ENCODE measurements at places on chromosomes 5 and 9.

DNA sequence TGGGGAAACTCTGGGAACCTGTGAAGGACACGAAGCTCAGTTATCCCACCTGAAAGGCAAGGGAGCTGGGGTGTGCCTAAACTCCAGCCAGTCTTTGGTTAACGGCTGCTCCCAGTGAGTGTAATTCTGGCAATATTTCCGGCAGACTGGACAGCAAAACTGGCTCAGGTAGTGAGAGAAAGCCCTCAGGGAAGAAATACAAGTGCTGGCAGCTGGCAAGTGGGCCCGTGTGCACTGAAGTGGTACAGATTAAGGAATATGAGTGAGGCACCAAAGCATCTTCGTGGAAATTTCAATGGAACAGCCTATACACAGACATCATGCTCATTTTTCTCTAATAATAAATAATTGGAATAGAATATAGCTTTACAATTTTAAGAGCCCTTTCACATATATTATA, 56.2 kb downstream of the ABHD17B start:
- no peak for DNase-seq

- DNase-seq, result no peak
Measured at GRCh38 chr5:16057277-16057676, 122.3 kb downstream of the MARCHF11 start.

GRCh38 chr5:19564036-19564435, 424.0 kb downstream of the CDH18 start:
- DNase-seq, result no peak

- DNase-seq, result no peak
Measured at GRCh38 chr9:38333047-38333446, 59.5 kb upstream of the ALDH1B1 start.

GRCh38 chr9:93466416-93467061, 13.2 kb upstream of the FAM120AOS start:
- no peak for DNase-seq

DNA sequence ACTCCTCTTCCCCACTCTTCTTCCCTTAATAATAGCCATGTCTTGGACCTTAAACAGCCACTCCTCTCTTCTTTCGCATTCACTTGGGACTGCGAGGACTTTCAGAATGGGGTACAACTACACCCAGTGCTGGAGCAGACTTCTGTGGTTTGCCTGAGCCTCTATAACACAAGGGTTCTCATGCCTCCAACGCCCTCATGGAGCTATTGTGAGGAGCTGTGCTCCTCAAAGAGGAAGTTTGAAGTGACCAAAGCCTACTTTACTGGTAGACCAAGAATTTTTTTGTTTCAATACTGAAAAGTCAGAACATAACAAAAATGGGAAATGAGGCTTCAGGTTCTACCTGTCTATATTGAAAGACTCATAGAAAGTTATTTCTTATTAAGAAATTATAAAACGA, 316.4 kb downstream of the PIK3R1 start:
- no peak for DNase-seq

DNA sequence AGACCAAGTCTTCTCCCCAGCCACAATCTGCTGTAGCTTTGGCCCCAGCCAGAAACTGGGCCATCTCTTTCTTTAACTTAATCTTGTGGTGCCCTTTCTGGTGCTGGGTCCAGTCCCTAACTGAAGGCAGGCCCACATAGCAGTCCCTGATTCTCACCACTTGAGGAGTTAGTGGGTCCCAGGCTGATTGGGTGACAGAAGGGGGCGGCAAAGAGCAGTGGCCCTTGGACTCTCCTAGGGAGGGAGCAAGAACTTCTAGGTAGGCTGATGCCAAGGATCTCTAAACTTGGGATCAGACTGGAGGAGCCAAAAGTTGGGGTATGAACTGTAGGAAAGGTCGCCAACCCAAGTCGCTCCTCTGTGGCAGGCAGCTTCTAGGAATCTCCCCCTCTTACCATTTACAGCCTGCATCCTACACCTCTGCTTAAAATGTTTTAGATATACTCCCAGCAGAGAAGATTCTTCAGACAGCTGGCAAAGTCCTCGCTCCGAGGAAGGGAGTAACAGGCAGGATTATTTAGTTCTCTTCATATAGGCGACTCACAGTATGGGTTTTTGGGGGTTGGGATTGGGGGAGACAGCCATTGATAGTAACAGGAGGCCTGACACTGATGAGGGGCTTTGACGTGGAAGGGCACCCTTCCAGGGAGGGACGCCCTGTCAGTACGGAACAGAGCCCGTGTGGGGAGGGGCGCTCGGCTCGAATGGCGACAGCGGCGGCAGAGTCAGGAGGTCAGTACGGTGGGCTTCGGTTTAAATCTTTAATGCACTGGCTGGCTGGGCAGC, 2.0 kb upstream of the CCL27 start:
- DNase-seq, result no peak

- no peak for DNase-seq
Measured at GRCh38 chr5:87195616-87196015, 72.1 kb upstream of the RASA1 start.

DNA sequence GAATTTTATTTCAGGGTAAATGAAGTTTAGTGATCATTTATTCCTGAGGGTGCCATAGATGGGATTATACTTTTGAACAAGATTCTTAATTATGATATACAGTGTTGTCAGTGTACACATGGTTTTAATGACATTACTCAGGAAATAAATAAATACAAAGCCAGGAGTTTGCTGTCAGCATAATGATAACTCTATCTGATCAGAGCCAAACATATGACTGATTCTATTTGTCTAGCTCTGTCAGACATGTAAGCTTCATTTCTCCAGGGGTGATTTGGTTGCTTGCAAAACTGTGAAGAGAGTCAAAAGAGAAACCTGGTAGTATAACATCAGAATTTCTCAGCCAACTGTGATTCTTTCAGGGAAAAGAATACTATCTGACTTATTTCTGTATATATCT, 1425.8 kb upstream of the C9orf72 start:
- no peak for DNase-seq

DNA sequence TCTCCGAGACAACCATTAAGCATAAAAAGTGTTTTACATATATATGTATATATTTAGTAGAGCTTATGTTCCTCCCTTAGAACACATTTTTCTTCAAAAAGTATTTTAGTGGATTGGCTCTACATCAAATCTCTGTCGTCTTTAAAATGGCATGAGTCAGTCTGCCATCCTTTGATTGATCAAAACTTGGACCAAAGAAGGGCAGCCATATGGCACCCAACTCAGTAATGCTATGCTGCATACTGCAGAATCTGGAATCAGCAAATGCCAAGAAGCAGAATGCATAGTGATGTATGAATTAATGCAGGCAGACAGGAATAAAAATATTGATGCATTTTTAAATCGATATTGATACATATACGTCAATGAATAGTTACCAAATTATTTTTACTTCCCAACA, 1074.4 kb downstream of the PTPRD start:
- DNase-seq, result no peak

DNA sequence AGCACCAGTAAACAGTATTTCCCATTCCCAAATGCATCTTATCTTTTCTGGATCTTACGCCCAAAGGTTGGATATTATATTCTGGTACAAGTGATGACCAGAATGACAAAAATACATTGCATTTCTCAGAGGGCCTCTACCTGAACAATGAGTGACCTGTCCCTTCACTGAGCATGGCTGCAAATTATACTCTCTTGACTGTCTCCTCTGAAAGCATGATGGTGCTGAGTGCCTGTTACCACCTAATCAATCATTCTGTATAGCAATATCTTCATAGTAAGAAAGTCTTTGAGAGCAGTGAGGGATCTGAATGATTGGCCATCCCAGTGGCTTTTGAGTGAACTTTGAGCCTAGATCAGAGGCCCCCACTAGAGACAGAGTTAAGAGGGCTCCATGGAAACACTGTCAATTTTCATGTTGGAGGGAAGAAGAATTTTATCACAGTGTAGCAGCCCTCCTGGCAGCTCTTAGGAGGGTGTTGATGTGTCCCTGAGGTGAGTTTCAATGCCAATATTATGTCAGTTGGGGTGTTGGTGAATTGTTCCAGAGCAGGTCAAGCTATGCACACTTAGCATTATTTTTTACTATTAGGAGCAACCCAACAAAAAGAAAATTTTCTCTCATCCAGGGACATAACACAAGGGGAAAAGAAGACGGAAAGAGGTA, 171.7 kb downstream of the MARCHF11 start:
- DNase-seq, result no peak

DNA sequence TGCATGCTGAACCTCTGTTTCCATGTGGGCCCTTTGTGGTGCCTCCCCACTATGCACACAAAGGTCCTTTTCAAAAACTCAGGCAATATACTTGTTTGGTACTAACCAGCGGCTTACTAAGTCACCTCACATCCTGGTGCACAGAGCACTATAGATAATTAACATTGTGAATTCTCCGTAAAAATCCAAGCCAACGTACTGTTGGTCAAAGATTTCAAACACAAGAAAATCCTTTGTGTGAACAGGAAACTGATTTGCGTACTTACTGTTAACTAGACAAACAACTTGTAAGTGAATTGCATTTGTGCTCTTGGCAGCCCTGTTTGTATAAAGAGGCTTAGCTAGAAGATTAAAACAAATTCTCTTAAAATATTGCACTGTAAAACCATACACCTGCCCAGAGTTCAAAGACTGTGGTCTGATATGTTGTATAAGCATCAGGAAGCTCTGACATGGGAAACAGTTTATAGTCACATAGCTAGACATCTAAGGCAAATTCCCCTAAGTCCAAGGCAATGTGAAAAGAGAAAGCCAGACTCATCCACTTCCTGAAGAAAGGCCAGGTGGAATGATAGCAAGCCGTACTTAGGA, 125.0 kb upstream of the SLC12A2 start:
- no peak for DNase-seq

GRCh38 chr5:178293815-178294214, 61.2 kb upstream of the PHYKPL start:
- DNase-seq, result no peak

- no peak for DNase-seq
Measured at GRCh38 chr9:18601956-18602355, 128.0 kb downstream of the ADAMTSL1 start.

DNA sequence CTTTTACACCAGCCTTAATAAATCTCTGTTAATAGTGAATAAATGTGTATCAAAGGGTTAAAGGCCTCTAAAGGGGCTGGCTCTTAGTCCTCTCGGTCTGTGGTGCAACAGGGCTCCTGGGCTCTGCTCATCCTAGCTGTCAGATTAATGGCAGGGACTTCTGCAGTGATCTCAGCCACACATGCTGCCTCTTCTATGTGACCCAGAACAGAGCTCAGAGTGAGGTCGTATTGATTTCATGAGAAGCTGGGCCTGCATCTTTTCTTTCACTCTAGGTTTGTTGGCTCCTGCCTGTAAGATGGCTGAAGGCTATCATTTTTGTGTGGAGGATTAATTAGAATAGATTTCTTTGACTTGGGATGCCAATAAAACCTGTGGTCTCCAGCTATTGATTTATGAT, 165.0 kb upstream of the GLRA1 start:
- no peak for DNase-seq

GRCh38 chr5:167839065-167839464, 452.4 kb upstream of the WWC1 start:
- DNase-seq, result no peak

DNA sequence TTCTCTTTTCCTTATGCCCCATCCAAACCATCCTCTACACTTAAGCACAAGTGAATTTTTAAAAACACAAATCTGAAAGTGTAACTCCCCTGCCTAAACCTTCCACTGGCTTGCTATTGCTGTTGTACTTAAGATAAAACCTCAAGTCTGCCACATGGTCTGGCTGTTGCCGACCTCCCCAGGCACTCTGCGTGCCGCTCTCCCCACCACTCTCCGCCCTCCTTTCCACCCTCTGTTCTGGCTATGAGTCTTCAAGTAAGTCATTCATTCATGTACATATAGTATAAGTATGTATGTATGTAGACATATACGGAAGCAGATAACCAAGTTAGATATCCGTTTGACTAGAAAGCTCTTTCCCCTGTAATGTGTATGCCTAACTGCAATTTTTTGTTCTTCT, 94.7 kb upstream of the ANKRD55 start:
- DNase-seq, result no peak

- no peak for DNase-seq
Measured at GRCh38 chr5:449151-449550, 6.2 kb downstream of the EXOC3 start.

GRCh38 chr9:13648676-13649075, 369.2 kb upstream of the MPDZ start:
- DNase-seq, result no peak

DNA sequence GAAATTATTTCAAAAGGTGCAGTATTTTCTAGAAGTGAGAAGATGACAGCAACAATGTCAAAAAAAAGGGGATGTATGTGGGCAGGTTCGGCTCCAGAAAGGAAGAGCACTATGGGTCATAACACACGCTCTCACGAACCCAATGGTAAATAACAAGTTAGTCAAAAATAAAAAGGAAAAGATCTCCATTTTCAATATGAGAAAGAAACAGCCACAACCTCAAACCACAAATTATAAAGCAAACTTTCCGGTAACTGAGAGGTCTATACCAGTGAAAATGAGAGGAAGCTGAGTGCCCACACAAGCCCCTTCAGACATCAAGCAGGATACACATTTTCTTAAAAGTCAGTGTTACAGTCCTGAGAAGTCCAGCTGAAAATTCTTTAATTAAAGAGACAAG, 398.5 kb upstream of the RPS23 start:
- no peak for DNase-seq

GRCh38 chr5:76546497-76547102, 76.6 kb downstream of the F2RL2 start:
- DNase-seq, result no peak

DNA sequence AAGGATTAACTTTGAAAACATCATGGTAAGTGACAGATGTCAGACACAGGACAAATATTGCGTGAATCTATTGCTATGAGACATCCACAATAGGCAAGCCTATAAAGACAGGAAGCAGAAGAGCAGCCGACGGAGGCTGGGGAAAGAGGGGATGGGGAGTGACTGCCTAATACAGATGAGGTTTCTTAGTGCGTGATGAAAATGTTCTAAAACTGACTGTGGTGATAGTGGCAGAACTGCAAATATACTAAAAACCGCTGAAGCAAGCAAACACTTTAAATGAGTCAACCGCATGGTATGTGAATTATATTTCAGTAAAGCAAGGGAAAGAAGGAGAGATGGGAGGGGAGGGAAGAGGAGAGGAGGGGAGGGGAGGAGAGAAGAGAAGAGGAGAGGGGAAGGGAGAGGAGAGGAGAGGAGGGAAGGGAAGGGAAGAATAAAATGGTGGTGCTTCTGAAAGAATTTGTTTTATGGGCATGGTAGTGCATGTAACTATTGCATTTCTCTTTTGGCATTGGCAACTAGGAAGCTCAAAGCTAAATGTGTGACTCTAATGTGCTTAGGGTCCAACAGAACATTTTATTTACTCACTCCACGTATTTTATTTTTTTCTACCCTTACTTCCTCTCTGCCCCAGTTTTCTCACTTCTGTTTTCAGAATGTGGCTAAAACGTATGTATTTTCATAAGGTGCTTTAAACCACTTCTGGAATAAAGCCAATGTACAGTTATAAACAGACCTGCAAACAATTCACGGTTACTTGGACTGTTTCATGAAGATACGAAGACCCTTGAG, 21.3 kb downstream of the AKNA start:
- peak; percentile 93 for DNase-seq

GRCh38 chr5:67693956-67694809, 497.6 kb upstream of the CD180 start:
- peak; percentile 7 for DNase-seq

- no peak for DNase-seq
Measured at GRCh38 chr5:6587171-6587570, 45.7 kb downstream of the NSUN2 start.

- DNase-seq, result no peak
Measured at GRCh38 chr9:8677741-8678140, 878.2 kb upstream of the DMAC1 start.

Measured in kidney epithelial cell (primary cell).